ENCODE measurements at places on chromosomes 5 and 9.

GRCh38 chr9:82020331-82020730 lies 31.8 kb downstream of the SPATA31D1 start:
- no peak for DNase-seq

DNA sequence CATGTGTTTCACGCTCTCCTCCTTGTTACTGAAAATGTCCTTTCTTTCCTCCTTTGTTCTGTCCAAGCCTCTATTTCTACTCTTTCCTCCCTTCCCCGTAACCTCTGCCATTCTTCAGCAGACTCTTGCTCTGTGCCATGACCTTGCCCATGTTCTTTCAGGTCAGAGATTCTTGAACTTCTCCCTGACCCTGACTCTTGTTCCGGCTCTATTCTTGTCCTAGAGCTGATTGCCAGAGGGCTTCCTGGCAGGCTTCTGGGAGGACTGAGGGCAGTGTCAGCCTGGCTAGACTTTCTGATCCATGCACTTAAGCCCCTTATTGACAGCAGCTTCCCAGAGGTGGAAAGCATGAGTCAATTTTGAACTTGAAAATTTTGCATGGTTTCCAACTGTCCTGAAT lies 174.2 kb downstream of the TMEM161B start:
- DNase-seq: no peak

GRCh38 chr9:95529910-95530309 lies 13.1 kb upstream of the PTCH1 start:
- no peak for DNase-seq

GRCh38 chr5:24823625-24824024 lies 178.8 kb upstream of the CDH10 start:
- DNase-seq: no peak

GRCh38 chr5:129362456-129362855 lies 97.6 kb upstream of the ADAMTS19 start:
- no peak for DNase-seq

DNA sequence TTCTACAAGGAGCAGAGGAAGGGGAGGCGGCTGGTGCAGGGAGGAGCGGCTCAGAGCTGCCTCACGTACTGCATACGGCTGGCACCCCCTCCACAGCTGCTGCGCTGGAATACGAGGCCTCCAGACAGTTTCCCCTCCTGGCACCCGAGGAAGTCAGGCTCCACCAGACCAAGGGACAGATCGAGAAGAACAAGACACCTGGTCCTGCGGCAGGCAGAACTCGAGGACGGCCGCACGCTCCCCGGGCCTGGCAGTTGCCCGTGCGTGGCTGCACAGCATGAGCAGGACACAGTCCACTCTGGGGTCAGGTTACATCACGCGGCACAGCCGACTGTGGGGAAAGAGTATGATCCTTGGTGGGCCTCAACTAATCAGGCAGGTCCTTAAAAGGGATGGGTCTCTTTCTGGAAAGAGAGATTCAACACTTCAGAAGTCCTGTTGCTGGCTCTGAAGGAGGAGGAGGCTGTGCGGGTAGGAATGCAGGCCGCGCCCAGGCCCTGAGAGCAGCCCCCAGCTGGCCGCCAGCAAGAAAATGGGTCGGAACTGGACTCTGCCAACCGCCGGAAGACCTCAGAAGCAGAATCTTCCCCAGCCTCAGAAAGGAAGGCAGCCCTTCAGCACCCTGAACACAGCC lies 11.6 kb downstream of the UBAC1 start:
- no peak for DNase-seq

DNA sequence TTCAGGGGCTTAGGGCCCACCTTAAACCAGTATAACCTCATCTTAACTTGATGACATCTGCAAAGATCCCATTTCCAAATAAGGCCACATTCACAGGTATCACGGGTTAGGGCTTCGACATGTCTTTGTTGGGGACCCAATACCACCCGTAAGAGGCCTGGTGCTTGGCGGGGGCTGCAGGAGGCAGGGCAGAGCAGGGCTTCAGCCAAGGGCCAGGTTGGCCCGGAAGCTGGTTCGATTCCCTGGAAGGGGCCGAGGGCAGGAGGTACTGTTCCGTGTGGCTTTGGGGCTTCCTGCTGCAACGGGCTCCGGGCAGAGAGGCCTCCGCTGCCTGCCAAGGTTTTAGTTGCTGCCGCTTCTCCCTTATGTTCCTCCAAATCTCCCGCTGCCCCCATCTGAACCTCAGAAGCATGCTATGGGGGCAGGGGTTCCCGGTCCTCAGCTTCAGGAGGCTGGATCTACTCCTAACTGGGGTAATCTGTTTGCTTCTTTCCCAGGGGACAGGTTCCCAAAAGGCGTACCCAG lies 29.8 kb downstream of the MED10 start:
- no peak for DNase-seq

GRCh38 chr5:38999037-38999436 lies 75.2 kb downstream of the RICTOR start:
- DNase-seq: no peak

- no peak for DNase-seq
Observed at GRCh38 chr9:97039514-97039860, 545 bp upstream of the CTSV start.

GRCh38 chr9:132749306-132749705 lies 79.0 kb downstream of the GTF3C4 start:
- DNase-seq: no peak

- DNase-seq: no peak
Observed at GRCh38 chr9:32502464-32502863, 23.5 kb downstream of the RIGI start.

GRCh38 chr5:113748403-113748802 lies 234.9 kb downstream of the YTHDC2 start:
- no peak for DNase-seq

- no peak for DNase-seq
Observed at GRCh38 chr9:31030741-31031202, 1353.7 kb upstream of the ACO1 start.

DNA sequence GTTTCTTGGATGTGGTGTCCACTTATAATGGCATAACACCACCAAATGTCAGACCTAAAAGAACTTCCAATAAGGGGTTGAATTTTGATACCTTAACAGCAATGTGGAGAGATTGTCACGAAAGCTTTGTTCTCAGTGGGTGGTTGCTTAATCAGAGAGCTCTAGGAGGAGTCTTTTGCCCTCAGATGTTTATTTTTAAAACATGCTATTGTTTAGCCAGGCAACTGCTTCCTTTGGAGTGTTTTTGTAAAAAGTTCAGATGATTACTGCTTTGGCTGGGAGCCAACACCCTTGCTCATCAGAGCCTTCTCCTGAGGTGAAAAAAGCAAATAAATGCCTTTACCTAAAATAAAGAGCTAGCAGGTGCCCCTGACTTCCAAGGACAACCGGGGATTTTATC lies 65.0 kb downstream of the SLC1A1 start:
- DNase-seq: peak; percentile 36

- DNase-seq: no peak
Observed at GRCh38 chr9:110933350-110934001, 104.8 kb downstream of the LPAR1 start.

- no peak for DNase-seq
Observed at GRCh38 chr9:37429441-37430285, 7.2 kb downstream of the GRHPR start.

GRCh38 chr9:93949694-93950449 lies 5.3 kb downstream of the BARX1 start:
- no peak for DNase-seq

DNA sequence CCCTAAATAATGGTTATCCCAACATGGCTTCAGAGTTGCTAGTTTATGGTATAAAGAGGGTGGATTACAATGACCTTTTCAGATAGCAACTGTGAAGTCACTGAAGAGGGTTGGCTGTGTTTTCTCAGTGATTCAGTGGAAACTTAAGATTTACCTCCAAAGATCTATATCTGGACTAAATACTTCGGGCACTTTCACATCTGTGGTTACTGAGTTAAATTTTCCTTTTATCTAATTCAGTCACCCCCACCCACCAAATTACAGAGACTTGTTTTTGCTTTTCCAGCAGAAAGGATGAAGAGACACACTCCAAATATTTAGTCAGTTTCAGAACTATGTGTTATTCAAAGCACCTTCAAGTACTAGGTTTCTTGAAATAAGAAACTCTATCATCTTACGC lies 573.2 kb downstream of the CCDC171 start:
- no peak for DNase-seq

- no peak for DNase-seq
Observed at GRCh38 chr9:122302237-122303093, 37.8 kb downstream of the MRRF start.

DNA sequence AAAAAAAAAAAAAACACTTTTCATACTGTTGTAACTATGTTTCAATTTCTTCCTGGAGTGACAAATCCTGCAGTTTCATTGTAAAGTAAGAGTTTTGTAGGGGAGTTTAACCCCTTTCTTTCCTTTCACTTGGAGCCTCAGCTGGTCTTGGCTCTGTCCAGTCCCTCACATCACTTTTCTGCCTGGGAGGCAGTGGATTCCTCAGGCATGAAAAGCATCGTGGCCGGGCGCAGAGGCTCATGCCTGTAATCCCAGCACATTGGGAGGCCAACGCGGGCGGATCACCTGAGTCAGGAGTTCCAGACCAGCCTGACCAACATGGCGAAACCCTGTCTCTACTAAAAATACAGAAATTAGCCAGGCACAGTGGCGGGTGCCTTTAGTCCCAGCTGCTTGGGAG lies 45.6 kb upstream of the MYO10 start:
- DNase-seq: no peak

- no peak for DNase-seq
Observed at GRCh38 chr5:135058331-135058732, 24.3 kb upstream of the PITX1 start.

- DNase-seq: no peak
Observed at GRCh38 chr5:31855134-31856040, 216.5 kb downstream of the PDZD2 start.

- no peak for DNase-seq
Observed at GRCh38 chr5:120124961-120125360, 339.1 kb upstream of the PRR16 start.

- DNase-seq: no peak
Observed at GRCh38 chr5:140355546-140355945, 4.4 kb upstream of the SLC4A9 start.

DNA sequence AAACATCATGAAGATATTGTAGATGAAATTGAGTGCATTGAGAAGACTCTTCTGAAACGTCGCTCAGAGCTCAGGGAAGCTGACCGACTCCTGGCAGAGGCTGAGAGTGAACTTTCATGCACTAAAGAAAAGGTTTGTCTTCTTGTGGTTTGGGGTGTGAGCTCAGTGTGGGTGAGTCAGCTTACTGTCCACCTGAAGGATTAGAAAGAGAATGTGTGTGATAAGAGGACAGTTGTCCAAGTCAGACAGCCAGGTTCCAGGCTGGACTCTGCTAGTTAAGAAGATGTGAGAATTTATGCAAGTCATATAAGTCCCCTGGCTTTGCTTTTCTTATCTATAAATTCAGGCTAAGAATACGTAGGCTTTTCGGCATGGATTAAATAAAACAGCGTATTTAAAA lies 46.9 kb downstream of the RAB14 start:
- DNase-seq: no peak

DNA sequence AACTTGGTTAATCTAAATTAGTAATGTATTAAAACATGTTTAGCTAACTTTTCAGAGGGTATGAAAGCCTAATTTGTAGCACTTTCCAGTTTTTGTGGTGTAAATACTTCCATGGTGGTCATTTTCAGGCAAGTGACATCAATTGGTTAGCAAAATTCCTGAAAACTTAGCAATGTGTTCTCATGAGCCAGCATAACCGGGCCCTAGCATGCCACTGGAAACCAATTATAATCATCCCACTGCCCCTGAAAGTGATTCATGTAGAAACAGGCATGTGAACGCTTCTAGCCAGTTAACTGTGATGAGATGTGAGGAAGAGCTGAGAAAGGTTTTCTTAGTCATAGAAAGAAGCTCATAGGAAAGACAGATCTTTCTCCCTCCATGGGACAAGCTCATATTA lies 417.2 kb downstream of the TLR4 start:
- no peak for DNase-seq

- DNase-seq: no peak
Observed at GRCh38 chr9:134195558-134195957, 31.2 kb upstream of the RNU6ATAC start.

- DNase-seq: no peak
Observed at GRCh38 chr5:116145416-116145815, 60.6 kb downstream of the COMMD10 start.

GRCh38 chr5:134247428-134248224 lies 21.8 kb upstream of the PPP2CA start:
- DNase-seq: no peak

Measured in CD8-positive, alpha-beta T cell (primary cell).